Fibroblast of lung (primary cell): ENCODE measurements at places on chromosomes 6 and 20.

DNA sequence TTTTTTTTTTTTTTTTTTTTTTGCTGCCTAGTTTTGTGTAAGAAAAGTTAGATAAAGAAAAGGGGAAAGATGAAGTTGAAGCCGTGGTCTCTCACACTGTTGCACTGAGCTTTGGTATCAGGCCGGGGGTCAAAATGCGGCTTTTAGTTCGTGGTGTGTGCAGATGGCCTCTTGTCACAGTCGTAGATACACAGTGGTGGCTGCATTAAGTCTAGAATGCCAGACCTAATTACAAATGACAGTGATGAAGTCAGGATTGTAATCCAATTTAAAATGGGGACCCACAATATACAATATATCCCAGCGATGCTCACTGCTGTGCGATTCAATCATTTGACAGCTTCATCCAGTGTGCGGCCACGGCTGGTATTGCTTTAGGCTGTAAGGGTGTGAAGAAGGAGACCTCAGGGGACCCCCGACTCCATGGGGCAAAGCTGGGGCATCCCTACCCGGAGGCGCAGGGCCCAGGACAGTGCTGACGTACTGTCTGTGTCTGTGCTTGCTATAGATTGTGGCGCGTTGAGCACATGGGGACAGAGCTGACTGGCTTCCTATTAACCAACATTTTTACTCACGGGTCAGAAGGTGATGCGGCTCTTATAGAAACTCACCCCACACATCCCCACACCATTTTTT, 210.0 kb upstream of the SOX4 start:
- no peak for DNase-seq
- H3K4me3 ChIP-seq = no peak overlapping the region
- H3K36me3 ChIP-seq = no peaks in the 10 kb centered on the region

GRCh38 chr20:32360333-32360634, 2.2 kb downstream of the ASXL1 start:
- H3K27ac ChIP-seq = peak overlapping the region; percentile 92
- no peak for DNase-seq
- peaks cover 20% of the 10 kb centered on the region for H3K4me1 ChIP-seq
- no peaks in the 10 kb centered on the region for H3K36me3 ChIP-seq

DNA sequence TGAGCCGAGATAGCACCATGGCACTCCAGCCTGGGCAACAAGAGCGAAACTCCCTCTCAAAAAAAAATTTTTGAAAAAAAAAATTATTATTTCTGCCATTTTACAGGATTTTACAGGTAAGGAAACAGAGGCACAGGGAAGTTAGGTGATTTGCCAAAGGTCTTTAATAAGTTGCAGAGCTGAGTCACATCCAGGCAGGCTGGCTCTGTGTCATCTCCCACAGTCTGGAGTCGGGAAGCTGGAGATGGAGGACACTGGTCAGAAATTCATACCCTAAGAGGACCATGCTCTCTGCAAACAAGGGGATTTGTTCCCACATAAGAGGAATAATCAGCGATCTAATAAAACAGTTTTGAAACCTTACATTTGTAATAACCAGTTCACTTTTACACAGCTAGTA, 24.1 kb downstream of the HECA start:
- DNase-seq = no peak
- H3K4me3 ChIP-seq = no peak overlapping the region
- H3K36me3 ChIP-seq = no peaks in the 10 kb centered on the region
- H3K27ac ChIP-seq = no peak overlapping the region
- H3K4me1 ChIP-seq = peaks cover 2% of the 10 kb centered on the region
- H3K27me3 ChIP-seq = no peaks in the 10 kb centered on the region

- H3K27ac ChIP-seq = no peak overlapping the region
- no peaks in the 10 kb centered on the region for H3K36me3 ChIP-seq
- DNase-seq = no peak
- H3K4me1 ChIP-seq = no peaks in the 10 kb centered on the region
- no peak overlapping the region for H3K4me3 ChIP-seq
- H3K27me3 ChIP-seq = no peaks in the 10 kb centered on the region
Observed at GRCh38 chr6:40634429-40634828, 47.3 kb upstream of the LRFN2 start.

DNA sequence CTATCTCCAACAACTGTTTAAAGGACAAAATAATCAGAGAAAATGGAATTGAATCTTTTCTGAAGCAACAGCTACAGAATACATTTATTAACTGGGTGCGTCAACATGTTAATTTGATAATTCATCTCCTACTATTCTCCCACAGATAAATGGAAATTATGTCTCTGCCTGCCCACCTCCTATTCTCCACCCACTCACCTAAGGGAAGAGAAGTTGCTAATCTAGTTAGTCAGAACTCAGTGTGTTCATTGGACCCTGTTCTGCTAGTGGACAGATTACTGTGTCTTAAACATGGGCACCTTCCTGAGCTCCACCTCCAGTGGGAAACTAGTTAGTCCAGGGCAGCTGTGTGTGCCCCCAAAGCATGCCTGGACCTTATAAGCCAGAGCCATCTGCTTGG, 41.0 kb downstream of the METTL24 start:
- H3K27ac ChIP-seq = no peak overlapping the region
- H3K36me3 ChIP-seq = no peaks in the 10 kb centered on the region
- H3K4me3 ChIP-seq = no peak overlapping the region

- no peaks in the 10 kb centered on the region for H3K27me3 ChIP-seq
- peak overlapping the region; percentile 88 for H3K4me3 ChIP-seq
- H3K27ac ChIP-seq = peak overlapping the region; percentile 60
- no peaks in the 10 kb centered on the region for H3K4me1 ChIP-seq
Observed at GRCh38 chr6:139370999-139371345, 3.5 kb downstream of the CITED2 start.

DNA sequence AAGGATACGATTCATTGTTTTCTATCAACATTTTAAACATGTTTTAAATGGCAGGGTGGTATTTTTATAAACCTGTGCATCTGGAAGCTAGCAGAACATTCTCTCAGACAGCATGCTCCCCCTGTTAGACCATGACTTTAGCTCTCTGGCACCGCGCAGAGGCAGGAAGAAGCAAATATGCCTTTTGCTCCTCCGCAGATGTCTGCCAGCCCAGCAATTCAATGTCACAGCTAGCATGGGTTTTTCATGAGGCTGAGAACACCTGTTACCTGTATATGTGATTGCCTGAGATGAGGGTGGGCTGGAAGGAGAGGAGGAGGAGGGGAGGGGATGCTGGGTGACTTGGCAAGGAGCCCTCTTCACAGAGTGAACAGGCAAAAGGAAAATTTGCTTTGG, 6.7 kb downstream of the MTCH1 start:
- H3K36me3 ChIP-seq = peaks cover 29% of the 10 kb centered on the region
- H3K4me1 ChIP-seq = peaks cover 7% of the 10 kb centered on the region
- H3K4me3 ChIP-seq = no peak overlapping the region
- peak; percentile 58 for DNase-seq
- no peak overlapping the region for H3K27ac ChIP-seq

DNA sequence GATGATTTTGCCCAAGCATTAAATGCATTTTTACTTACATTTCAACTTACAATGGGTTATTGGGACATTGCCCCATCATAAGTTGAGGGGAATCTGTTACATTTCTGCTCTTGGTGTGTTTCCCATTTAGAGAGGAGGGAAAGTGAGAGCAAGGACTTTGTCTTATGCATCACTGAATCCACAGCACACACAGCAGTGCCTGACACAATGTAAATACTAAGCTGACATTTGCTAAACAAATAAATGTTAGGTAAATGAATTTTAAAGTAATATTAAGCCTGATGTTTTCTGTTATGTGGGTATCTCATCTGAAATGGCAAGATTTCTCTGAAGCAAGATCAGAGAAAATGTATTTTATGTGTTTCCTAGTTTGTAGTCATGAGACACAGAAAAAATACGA, 143.6 kb upstream of the STXBP5 start:
- peaks cover 7% of the 10 kb centered on the region for H3K4me1 ChIP-seq
- no peak for DNase-seq
- no peak overlapping the region for H3K4me3 ChIP-seq
- H3K27me3 ChIP-seq = no peaks in the 10 kb centered on the region
- no peak overlapping the region for H3K27ac ChIP-seq
- H3K36me3 ChIP-seq = no peaks in the 10 kb centered on the region

GRCh38 chr6:5958921-5959320, 47.8 kb downstream of the NRN1 start:
- no peak for DNase-seq
- no peak overlapping the region for H3K27ac ChIP-seq
- H3K27me3 ChIP-seq = no peaks in the 10 kb centered on the region
- no peaks in the 10 kb centered on the region for H3K36me3 ChIP-seq
- no peak overlapping the region for H3K4me3 ChIP-seq
- no peaks in the 10 kb centered on the region for H3K4me1 ChIP-seq

- no peak overlapping the region for H3K27ac ChIP-seq
- no peak for DNase-seq
- H3K36me3 ChIP-seq = no peaks in the 10 kb centered on the region
- no peak overlapping the region for H3K4me3 ChIP-seq
Observed at GRCh38 chr6:73525546-73526330, 4.9 kb upstream of the EEF1A1 start.

GRCh38 chr6:134875367-134875766, 74.5 kb downstream of the ALDH8A1 start:
- no peaks in the 10 kb centered on the region for H3K36me3 ChIP-seq
- no peaks in the 10 kb centered on the region for H3K4me1 ChIP-seq
- no peak overlapping the region for H3K27ac ChIP-seq
- no peak overlapping the region for H3K4me3 ChIP-seq

GRCh38 chr20:60352596-60352995, 394.4 kb downstream of the CDH26 start:
- no peaks in the 10 kb centered on the region for H3K27me3 ChIP-seq
- H3K36me3 ChIP-seq = no peaks in the 10 kb centered on the region
- no peak overlapping the region for H3K27ac ChIP-seq
- H3K4me3 ChIP-seq = no peak overlapping the region
- no peaks in the 10 kb centered on the region for H3K4me1 ChIP-seq

DNA sequence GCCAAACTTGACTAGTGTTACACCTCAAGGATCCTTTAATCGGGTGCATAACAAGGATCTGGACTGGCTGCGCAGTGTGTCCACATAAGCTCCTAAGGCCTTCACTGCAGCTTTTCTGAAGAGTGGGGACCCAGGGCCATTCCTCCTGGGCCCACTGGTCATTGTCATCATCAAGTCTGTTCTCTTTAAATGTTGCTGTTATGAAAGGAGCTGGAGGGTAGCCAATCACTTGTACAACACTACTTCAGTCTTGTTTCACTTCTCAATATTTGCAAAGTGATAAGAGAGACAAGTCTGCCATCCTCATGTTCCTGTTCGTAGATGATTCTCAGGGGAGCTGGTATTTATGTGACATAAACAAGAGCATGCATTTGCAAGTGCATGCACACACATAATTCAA, 149.8 kb downstream of the SYNDIG1 start:
- H3K27me3 ChIP-seq = peaks cover 9% of the 10 kb centered on the region
- H3K4me3 ChIP-seq = no peak overlapping the region
- DNase-seq = no peak
- no peaks in the 10 kb centered on the region for H3K36me3 ChIP-seq
- H3K27ac ChIP-seq = no peak overlapping the region

- peak; percentile 48 for DNase-seq
- H3K27me3 ChIP-seq = no peaks in the 10 kb centered on the region
- H3K4me3 ChIP-seq = no peak overlapping the region
- H3K27ac ChIP-seq = no peak overlapping the region
- H3K36me3 ChIP-seq = no peaks in the 10 kb centered on the region
- no peaks in the 10 kb centered on the region for H3K4me1 ChIP-seq
Observed at GRCh38 chr6:160160450-160160849, 38.8 kb downstream of the SLC22A1 start.

DNA sequence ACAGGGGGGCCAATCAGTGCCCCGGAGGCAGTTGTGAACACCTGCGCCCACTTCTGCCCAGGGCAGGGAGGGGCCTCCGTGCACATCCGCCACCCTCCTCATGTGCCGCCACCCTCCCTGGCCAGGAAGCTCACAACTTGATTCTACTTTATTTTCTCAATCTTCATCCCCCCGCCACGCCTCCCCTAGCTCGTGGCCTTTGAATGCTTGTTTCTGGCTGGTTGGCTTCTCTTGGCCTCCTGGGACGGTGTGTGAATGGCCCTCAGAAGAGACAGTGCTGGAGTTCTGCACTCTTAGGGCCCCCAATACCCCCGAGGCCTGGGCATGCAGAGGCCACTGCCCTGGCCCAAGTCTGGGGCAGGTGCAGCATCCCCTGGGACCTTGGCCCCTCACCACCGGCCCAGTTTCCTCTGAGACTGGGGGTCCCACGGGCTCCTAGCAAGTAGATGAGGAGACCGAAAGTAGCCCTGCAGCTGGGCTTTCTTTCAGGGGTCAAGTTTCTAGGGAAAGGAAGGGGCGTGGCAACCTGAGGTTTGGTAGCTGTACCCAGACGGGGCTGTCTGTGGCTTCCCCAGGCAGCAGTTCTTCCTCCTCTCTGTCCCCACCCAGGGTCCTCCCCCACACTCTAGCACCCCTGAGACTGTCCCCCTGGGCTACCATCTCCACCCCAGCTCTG, 1.3 kb downstream of the RGS19 start:
- no peak overlapping the region for H3K27ac ChIP-seq
- no peak for DNase-seq
- H3K36me3 ChIP-seq = peaks cover 1% of the 10 kb centered on the region
- H3K4me3 ChIP-seq = no peak overlapping the region

- no peaks in the 10 kb centered on the region for H3K36me3 ChIP-seq
- no peak for DNase-seq
- H3K4me3 ChIP-seq = no peak overlapping the region
Observed at GRCh38 chr6:15143086-15143485, 102.8 kb upstream of the JARID2 start.

DNA sequence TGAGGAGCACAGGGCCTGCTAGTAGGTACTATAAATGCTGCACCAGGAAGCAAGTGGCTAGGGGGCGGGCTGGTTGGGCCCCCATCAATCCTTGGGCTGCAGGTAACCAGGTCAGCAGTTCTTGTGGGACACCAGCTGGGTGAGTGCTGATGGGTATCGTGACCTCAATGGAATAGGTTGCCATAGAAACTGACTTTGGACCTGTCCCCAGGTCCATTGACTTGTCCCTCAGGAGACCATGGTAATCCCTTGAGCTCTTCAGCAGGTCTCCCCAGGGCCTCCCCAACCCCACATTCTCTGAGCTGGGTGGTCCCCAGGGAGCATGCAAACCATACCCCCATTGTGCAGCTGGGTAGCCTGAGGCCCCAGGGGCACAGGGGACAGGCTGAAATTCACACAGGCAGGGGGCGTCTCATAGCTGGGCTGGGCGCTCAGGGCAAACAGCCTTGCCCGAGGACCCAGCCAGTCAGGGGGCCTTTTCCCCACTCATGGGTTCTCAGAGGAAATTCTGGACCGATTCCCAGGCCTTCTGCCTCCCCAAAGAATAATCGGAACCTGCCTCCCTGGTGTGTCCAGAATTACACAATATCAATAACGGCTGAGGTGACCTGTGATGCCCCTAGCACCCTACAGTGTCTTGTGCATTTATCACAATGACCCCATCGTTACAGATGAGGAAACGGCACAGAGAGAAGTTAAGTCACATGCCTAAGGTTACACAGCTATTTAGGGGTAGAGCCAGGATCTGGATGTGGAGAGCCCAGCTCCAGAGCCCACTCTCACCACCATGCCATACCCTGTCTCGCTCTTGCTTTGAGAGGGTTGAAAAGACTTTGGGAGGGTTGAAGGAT, 35.9 kb downstream of the SRC start:
- no peaks in the 10 kb centered on the region for H3K27me3 ChIP-seq
- DNase-seq = no peak
- no peak overlapping the region for H3K4me3 ChIP-seq
- peaks cover 15% of the 10 kb centered on the region for H3K36me3 ChIP-seq

- H3K27ac ChIP-seq = no peak overlapping the region
- no peaks in the 10 kb centered on the region for H3K36me3 ChIP-seq
- H3K27me3 ChIP-seq = no peaks in the 10 kb centered on the region
Observed at GRCh38 chr20:57111028-57111373, 155.4 kb downstream of the BMP7 start.

- H3K36me3 ChIP-seq = no peaks in the 10 kb centered on the region
- H3K27me3 ChIP-seq = peaks cover 4% of the 10 kb centered on the region
- DNase-seq = no peak
- no peak overlapping the region for H3K27ac ChIP-seq
- H3K4me1 ChIP-seq = no peaks in the 10 kb centered on the region
Observed at GRCh38 chr6:33921745-33922144, 117.9 kb upstream of the MLN start.
